ENCODE measurements at places on chromosomes 2 and 18. TPM values are rescaled to one million over a fixed set of nuclear protein-coding genes. Genes with fewer than 3 reads are reported as not detected.

- no peak for DNase-seq
Measured at GRCh38 chr18:8657050-8657820, 48.0 kb downstream of the RAB12 start.

GKN1 gene
- total RNA-seq: not detected

GRCh38 chr18:48817021-48817461 is 133.7 kb downstream of the SMAD7 start:
- no peak for DNase-seq

GRCh38 chr18:32424696-32425095 is 46.0 kb downstream of the GAREM1 start:
- DNase-seq: no peak

DNA sequence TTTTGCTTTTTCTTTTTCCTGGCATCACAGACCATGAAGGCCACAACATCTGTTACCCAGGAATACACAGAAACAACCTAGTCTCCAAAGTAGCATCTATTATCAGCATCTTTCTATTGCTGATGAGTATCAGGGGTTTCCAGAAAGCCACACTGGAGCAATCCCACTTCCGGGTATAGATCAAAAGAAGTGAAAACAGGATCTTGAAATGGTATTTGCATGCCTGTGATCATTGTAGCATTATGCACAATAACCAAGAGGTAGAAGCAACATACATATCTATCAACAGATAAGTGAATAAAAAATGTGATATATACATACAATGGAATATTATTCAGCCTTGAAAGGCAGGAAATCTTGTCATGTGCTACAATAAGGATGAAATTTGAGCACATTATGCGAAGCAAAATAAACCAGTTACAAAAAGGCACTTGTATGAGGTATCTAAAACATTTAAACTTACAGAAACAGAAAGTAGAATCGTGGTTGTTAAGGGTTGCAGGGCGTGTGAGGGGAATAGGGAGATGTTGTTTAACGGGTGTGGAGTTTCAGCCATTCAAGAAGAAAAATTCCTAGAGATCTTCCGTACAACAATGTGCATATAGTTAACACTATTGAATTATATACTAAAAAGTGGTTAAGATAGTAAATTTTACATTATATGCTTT is 115.1 kb downstream of the KCNE4 start:
- DNase-seq: no peak

DNA sequence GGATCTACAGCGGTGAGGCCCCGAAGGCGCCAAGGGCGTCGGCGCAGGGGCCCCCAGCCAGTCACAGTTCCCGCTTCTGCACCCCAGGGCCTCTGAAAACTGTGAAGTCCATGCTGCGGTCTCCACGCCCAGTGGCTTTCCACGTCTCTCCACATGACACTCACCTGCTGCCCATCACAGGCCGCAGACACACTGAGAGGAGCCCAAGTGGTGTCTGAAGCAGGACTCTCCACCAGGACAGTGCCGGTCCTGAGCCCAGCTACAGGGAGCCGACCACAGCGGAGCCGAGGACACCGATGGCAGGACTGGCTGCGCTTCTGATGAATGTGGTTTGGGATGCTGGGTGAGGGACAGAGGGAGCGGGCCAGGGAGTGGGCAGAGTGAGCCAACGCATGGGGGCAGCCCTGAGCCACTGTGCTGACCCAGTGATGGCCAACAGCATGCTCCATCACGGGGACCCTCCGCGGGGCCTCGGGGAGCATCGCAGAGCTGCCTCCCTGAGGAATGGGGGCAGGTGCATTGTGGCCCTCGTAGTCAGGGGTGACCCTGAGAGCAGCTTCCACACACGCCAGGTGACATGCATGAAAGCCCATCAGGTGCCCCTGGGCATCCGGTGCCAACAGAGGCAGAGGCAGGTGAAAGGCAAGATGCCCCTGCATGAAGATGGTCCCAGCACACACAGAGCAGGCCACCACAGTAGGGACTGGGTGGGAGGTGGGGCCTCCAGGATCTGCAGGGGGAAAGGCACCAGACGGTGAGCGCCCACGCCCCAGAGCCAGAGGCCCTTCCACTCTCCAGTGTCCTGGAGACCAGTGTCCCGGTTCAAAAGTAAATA is 116.6 kb downstream of the HDAC4 start:
- no peak for DNase-seq

DNA sequence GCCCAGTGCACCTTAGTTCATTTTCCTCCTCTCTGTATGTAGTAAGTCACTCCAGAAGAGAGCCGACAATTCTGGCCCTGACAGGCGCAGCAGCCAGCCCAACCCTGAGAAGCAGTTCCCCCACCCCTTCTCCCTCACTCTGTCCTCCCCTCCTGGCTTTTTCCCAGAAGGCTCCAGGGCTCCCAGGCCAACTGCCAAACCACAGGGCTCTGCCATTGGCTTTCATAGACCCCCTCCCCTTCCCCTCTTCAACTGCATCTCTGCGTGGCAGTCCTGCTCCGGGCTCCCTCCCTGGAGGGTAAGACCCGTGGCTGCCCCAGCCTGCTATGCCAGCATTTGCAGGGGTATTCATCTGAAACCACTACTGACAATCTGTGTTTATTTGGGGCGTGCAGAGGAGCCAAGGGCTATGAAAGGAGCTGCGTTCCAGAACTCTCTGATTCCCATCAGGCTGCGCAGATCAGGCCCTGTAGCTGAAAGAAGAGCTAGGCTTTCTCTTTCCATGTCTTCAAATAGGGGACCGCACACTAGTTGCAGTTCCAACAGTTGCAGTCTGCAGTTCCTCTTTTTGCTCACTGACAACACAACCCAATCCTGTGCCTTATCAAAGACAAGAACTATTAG is 388.6 kb upstream of the TNP1 start:
- no peak for DNase-seq

DNA sequence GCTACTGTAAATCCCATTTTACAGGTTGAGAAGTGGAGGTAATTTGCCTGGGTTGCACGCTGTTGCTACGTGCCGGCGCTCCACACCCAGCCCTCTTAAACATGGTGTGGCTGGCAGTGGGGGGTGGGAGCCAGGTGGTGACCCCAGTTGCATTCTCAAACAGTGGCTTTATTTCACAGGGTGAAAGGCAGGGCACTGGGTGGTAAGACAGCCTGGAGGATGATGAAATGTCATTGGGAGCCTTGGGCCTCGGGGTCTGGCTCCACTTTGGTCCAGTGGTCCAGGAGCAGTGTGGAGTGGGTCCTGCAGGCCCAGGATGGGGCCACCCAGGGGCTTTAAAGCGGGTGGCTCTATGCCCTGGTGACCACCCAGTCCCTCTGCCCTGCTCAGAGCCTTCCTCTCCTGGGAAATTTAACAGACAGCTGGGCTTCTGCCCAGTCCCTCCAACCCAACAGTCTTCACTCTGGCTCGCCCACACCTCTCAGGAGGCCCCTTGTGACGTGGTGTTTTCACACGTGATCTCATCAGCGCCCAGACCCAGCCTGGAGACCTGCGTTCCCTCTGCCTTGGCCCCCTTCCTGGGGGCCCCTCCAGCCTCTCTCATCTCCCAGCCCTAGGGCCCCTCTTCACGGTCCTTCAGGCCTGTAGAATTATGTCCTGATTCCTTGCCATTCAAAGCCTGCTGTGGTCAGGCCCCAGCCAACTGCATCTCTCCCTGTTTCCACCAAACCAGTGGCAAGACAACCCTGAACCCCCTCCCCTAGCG is 92.5 kb downstream of the INHBB start:
- DNase-seq: no peak

DNA sequence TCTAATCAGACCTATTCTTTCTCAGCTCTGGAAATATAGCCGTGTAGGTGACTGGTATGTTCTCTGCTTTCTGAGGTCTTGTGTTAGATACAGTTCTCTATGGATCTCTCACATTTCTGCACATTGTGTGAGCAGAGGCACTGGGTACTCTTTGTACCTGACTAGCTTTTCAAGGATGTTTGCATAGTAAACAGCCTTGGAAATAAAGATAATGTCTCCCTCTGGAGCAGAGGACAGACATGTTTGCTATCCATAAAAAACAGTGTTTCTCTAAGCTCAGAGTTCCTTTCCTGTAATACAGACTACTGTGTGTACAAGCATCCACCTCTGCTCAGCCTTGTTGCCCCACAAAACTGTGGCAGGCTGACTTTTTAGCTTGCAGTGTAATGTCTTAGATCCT is 279.2 kb downstream of the CTNNA2 start:
- DNase-seq: no peak

DNA sequence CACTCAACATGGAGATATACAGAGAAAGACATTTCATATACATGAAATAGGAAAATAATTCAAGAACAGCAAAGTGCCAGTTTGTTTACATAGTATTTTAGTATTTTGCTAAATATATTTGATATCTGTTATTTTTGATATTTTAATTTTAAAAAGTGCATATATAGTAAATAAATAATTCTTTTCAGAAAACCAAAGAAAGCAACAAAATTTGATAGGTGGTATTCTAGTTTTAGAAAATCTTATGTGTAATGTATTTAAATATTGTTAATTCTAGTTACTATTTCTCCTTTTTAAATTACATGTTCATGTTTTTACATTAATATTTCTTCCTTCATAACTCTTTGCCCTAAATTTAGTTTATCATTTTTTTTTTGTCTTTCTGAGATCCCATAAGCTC is 34.5 kb upstream of the FAM171B start:
- DNase-seq: no peak

ATP5MC3 gene
- 89.2 TPM for total RNA-seq

DNA sequence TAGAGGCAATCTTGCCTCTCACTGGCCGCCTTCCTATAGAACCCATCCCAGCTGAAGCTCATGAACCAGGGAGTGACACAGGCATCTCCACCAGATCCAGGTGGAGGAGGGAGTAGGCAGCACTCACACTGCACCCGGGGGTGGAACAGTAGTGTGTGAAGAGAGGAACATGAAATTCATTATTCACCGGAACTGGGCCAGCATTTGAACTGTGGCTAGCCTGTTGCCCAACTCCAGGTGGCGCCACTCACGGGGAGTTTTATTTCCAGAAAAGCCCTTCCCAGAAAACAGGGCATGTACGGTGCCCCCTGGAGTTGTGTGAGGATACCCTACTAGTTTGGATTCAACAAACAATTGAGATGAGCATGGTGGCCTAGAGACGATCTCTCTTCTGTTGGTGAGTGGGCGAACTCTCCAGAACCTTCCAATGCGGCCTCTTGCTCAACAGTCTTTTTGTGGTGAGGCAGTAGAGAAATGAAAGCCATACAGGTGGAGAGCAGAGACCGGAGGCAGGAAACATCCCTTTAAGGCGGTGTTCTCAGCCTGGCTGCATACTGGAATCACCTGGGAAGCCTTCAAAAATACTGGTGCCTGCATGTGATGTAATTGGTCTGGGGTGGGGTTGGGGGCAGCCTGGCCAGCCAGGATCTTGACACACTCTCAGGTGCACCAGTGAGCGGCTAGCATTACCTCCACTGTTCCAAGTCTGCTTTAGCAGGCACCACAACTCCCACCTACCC is 73.5 kb upstream of the NEDD4L start:
- no peak for DNase-seq

IL36G gene
- not detected for total RNA-seq

CYS1 gene
- not detected for total RNA-seq

DNA sequence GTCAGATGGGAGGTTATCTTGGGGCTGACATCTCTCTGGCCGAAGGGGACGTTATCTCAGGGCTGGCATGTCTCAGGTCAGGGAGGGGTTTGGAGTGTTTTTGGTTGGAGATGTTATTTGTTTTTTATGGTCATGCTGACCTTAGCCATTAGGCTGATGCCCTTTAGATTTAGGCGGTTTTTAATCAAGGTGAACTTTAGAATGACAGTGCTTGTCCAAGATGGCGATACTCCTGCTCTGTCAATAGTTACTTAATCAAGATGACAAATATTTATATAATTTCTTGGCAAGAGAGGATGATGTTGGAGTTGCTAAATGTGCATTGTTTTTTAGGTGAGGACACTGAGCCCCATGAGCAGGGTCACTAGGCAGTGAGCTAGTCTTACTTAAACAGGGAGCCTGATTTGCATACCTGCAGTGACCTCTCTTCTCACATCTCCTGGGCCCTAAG is 34.5 kb downstream of the MERTK start:
- DNase-seq: no peak

KCNK3 gene
- not detected for total RNA-seq

- DNase-seq: no peak
Measured at GRCh38 chr2:227765788-227766372, 20.2 kb downstream of the SCYGR8 start.

DNA sequence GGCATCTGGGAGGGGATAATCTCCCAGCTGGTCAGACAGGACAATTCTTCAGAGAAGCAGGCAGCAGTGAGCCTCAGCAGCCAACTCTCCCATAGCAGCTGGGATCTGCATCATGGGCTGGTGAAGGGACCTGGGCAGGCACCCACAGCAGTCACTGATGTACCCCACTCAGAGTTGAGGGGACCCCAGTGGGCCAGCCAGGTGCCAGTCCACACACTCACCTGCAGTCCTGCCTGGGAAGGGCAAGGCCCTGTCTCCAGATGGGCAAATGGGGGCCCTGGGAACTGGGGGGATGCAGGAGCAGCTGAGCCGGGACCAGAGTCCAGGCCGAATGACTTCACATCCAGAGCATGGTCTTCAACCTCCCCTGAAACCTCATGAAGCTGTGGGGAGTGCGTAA is 170.4 kb downstream of the ZFP36L2 start:
- DNase-seq: no peak

DNA sequence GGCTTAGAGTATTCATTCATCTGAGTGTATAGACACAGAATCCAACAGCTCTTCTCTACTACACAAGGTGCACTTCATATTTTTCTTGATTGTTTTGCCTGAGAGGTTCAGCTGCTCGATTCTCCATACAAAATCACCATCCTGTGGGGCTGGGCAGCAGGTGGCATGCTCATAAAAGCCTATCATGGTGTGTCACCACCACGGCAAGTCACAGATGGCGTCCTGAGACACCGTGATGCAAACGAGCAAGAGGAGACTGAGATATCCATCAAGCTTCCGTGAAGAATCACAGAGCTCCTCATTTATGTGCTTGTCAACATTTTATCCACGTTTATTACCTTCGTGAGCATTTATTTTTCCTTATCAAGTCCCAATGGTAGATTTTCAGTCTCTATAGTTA is 22.4 kb upstream of the NRP2 start:
- DNase-seq: no peak

OTOS gene
- total RNA-seq: not detected

CDCA7 gene
- 3.1 TPM for total RNA-seq

GRCh38 chr18:48818329-48819254 is 132.2 kb downstream of the SMAD7 start:
- no peak for DNase-seq

GRCh38 chr2:200658278-200658864 is 72.6 kb downstream of the AOX1 start:
- DNase-seq: no peak

DNA sequence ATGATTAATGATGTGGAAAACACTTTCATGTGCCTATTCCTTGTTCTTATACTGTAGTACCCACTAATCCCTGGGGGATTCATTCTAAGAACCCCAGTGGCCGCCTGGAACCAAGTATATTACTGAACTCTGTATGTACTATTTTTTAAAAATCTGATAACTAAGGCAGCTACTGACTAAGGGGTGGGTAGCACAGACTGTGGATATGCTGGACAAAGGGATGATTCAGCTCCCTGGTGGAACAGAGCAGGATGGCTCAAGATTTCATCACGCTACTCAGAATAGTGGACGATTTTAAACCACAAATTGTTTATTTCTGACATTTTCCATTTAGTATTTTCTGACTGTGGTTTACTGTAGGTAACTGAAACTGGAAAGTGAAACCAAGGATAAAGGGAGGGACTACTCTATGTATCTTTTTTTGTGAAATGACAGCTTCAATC is 41.8 kb upstream of the CDC42EP3 start:
- DNase-seq: no peak
